Activated CD4-positive, CD25-positive, alpha-beta regulatory T cell treated with anti-CD3 and anti-CD28 coated beads, Interleukin-2, amount 50 U/mL, for 72 hours (primary cell): ENCODE measurements at places on chromosomes 12 and 14.

GRCh38 chr14:61121355-61121787, 140.3 kb downstream of the SLC38A6 start:
- DNase-seq: no peak

- DNase-seq: no peak
These were observed 41.1 kb downstream of the SPTB start for GRCh38 chr14:64838656-64839055.

GRCh38 chr12:104204690-104205480, 10.7 kb upstream of the TXNRD1 start:
- no peak for DNase-seq

DNA sequence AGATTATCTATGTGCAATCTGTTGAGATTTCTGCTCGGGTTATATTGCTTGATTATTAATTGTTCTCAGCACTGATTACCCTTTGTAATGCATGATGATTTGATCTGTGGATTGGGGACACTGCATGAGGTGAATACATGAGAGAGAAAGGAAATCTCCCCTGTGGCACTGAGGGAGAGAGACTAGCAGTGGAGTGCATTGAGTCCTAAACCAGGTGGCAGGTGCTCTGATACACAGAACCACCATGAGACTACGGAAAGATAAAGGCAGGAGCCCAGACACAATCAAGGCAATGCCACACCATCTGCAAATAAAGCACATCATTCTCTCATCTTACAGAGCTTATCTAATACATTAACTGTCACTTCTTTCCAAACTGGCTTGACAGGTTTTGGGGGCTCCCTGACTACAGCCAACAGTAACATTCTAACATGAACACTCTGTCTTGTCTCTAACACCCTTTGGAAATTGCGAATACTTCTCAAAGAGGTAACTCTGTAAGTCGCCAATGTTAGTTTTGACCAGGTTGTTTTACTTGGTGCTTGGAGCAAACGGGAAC, 37.6 kb upstream of the TSPAN8 start:
- no peak for DNase-seq

GRCh38 chr12:78959556-78959955, 95.0 kb downstream of the SYT1 start:
- DNase-seq: no peak

DNA sequence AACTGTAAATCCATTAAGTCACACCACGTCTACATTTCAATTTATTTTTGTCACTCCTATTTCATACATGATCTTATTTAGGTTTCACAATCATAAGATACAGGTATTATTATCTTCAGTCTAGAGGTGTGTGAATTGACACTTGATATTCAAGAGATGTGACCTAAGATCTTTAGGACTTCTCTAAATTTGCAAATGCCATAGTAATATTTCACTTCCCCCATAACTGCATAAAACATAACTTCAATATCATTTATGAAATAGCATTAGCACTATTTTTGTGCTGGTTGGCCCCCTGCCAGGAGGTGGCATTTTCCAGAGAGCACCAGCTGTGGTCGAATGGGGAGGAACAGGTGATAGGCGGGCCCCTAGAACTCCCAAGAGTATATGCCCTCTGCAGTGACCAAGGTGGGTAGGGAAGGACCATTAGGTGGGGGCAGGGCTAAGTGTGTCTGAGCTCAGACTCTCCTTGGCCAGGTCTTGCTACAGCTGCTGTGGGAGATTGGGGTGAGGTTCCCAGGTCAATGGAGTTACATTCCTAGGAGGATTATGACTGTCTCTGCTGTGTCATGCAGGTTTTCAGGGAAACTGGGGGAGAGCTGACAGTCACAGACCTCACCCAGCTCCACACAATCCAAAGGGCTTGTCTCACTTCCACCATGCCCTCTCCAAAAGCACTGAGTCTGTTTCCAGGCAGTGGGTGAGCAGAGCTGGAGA, 49.2 kb upstream of the ERGIC2 start:
- DNase-seq: no peak

GRCh38 chr14:36478782-36479181, 41.2 kb downstream of the NKX2-1 start:
- DNase-seq: no peak

DNA sequence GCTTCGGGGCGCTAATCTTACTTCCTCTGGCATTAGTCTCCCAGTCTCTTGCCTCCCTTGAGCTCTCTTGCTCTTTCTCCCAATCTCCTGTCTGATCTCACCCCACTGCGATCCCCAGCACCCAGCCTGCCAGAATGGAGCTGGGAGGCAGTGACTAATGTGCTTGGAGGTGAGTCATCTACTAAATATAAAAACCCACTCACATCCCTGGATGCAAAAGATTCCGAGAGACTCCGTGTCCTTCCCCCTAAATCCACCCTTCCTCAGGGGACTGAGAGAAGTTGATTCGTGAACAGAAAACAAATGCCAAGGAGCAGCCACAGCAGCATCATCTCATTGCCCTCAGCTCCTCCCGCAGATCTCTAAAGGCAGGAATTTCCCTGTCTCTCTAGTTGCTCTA, 45.7 kb upstream of the KCNA5 start:
- DNase-seq: no peak

DNA sequence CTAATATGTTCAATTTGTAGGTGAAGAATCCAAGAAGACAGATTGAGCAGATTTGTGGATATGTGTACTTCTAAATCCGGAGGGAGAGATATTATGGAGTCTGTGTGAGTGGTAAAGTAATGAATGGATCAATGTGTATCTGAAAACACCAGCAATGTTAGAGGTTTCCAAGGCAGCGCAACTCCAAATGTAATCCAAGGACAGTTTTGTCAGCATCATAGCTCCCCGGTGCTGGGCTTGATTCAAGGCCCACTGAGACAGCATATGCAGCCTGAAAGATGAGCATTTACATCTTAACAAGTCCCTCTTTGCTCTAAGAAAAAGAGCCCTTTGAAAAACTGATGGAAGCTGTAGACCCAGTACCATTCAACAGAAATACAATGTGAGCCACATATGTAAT, 38.3 kb upstream of the FRMD6 start:
- DNase-seq: no peak

- DNase-seq: peak; percentile 50
These were observed 1.8 kb downstream of the ZDHHC22 start for GRCh38 chr14:77139540-77140358.

DNA sequence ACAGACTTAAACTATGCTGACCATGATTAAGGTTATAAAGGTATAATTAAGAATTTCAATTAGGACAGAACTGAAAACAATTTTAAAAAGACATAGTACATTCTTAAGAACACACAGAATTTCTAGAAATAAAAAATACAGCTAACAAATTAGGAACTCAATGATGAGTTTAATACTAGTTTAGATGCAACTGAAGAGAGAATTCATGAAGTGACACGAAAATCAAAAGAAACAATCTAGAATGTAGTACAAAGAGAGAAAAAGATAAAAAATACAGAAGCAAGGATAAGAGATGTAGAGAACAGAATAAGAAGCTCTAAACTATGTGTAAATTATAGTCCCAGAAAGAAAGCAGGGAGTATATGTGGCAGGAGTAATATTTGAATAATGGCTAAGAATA, 187.8 kb upstream of the KRR1 start:
- no peak for DNase-seq

DNA sequence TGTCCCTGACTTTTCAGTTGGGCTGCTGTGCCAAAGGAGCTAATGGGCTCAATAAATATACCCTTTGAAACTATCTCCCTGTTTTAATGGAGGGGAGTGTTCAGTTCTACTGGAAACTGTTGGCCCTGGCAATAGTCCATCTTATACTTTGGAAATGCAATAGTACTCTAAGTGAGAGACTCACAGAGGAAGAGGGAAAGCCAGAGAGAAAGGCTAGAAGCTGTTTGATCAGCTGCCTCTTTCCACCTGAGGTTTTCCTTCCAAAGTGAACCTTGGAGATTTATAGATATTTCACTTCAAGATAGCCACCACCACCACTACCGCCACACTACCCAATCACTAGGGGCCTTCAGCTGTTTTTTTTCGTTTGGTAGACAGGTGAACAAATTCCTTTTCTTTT, 93.6 kb upstream of the CCDC91 start:
- no peak for DNase-seq

- DNase-seq: no peak
These were observed 5.5 kb upstream of the TMEM132D start for GRCh38 chr12:129909051-129910020.

GRCh38 chr12:124864326-124864752, 675 bp upstream of the SCARB1 start:
- no peak for DNase-seq

GRCh38 chr14:20794644-20795369, 7.8 kb downstream of the RNASE1 start:
- no peak for DNase-seq

DNA sequence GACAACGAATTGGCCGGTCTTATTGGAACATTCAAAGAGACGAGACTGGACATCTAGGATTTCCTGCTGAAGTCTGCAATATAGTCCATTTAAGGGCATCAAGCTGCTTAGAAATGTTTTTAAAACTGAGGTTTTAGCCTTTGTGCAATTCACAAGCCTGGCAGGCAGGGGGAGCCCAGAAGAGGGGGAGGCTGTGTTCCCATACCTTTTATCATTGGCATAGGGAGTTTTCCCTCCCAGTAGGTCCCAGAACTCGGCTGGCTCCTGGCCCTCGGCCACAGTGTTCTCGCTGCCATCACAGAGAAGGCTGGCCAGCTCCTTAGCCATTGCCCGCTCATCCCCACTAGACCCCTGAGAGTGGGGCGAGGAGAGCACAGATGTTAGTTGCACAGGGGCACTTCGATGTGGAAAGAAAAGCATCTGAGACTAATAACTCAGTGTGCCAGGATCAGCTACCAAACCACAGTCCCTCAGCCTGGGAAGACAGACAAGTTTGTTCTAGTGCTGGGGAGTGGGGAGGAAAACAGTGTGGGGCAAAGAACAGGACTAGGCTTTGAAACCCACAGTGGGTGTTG, 15.1 kb downstream of the AVIL start:
- DNase-seq: peak; percentile 40

- DNase-seq: no peak
These were observed 301.9 kb downstream of the CCER1 start for GRCh38 chr12:90653040-90653439.

DNA sequence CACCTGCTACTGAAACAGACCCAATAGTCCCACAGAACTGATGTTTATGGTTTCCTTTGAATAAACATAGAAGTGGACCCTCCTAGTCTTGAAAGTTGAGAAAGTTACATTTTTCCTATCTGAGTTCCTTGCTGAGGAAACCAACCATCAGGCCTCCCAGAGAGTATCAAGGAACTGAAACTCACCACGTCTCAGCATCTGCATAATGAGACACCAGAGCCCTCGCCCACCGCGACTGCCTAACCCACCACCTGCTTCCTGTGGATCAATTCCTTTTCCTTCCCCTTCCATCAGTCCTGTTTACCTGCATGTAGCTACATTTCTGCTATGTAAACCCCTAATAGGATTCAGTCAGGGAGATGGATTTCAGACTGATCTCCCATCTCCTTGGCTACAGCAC, 443.2 kb upstream of the TMEM132C start:
- DNase-seq: no peak

DNA sequence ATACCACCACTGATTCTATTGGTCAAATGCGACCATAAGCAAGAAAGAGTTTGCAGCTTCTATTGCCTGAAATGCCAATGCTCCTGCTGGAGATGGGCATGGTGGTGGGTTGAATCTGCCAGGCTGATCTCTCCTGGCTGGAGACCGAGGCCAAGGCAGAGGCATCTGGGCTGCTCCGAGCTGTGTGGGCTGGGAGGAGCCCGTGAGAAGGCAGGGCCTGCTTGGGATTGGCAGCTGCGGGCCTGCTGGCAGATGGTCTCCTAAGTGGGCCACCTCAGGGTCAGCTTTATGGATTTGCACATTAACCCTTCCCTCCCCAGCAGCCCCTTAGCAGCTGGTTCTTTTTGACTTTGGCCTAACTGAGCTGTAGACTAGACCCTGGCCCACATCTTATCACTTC, 25.4 kb downstream of the SRRM4 start:
- DNase-seq: no peak

DNA sequence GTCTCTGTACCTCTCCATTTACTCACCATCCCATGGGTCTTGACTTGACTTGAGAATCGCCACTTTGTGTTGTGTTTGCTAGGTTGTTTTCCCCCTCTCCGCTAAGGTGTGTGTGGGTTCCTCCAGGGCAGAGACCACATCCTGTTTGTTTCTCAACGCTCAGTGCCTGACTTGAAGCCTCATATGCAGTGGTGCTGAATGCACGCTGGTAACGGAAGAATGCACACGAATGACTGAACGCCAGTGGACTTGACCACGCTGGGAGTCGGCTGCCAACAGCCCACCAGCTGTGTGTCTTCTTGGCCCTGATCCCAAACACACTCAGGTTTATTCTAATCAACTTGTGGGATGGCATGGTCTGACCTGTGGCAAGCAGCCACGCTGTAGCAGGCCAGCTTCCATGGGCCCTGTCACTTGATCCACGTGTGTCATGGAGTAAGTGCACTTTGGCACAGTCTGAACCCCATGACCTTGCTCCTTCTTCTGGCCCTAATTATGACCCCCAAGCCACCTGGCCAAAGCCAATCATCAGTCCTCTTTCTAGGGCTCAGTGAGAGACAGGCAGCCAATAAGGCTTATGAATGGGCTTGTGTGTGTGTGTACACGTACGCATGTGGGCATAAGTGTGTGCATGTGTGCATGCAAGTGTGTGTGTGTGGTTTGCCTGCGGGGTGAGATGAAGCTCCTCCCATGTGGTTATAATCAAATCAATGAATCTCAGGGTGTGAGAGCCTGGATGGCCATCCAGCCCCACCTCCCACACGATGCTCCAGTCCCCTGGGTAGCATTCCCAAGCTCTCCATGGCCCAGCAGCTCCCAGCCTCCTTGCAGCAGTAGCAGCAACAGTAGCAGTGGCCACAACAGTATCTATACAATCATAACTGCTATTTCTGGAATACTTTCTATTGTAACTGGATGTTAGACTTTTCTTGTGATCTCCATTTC, 6.4 kb upstream of the TC2N start:
- DNase-seq: peak; percentile 52

- no peak for DNase-seq
These were observed 105.1 kb downstream of the ARF6 start for GRCh38 chr14:49997991-49998390.

DNA sequence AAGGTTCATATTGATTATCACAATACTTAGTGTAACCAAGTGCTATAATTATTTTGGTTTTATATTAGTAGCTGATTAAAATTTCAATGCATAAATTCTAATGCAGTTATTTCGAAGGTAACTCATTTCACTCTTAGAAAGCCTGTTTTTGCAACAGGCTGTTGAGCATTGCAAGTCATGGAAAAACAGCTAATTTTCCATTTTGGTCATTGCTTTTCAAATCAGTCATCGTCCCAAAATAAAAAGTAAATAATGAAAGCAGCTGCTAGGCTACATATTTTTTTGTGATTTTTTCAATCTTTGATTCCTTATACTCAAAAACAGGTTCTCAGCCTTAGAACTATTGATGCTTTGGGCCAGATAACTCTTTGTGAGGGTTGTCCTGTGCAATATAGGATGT, 22.9 kb downstream of the VEZT start:
- no peak for DNase-seq

- no peak for DNase-seq
These were observed 323.5 kb upstream of the PDE3A start for GRCh38 chr12:20044846-20045245.

GRCh38 chr12:41479426-41479825, 291.3 kb downstream of the PDZRN4 start:
- DNase-seq: no peak
